NCI-H2029 (cell line): ENCODE measurements at places on chromosomes 3 and 15.

DNA sequence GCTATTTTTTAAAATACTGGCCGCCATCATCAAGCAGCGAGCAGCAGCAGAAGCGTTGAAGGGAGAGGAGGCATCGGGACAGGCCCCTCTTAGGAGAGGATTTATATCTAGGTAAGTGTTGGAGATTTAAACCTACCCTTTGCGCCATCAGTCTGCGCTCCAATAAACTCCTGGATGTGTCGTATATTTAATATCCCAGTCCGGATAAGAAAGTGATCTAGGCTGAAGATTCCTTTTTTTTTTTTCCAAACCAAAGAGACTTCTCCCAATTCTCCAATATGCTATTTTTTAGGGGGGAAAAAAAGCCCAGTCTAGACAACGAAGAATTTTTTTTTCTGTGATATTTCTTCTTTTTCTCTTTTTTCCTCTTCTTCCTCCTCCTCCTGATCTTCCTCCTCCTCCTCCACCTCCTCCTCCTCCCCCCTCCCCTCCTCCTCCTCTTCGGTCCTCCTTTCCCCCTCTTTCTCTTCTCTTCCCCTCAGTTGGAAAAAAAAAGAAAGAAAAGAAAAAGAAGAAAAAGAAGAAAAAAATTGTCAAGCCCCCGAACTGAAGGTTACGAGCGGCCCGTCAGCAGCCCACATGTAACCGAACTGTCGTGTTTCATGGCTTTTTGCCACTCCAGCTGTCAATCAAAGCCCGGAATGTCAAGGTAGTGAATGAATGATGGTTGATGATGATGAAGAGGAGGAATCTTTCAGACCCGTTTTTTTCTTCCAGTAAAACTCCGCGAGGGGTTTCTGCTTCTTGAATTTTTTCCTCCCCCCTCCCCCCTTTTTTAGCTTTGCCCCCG, 835 bp downstream of the MEIS2 start:
- no peak for DNase-seq

GRCh38 chr15:56795502-56795901, 62.2 kb upstream of the ZNF280D start:
- no peak for DNase-seq

DNA sequence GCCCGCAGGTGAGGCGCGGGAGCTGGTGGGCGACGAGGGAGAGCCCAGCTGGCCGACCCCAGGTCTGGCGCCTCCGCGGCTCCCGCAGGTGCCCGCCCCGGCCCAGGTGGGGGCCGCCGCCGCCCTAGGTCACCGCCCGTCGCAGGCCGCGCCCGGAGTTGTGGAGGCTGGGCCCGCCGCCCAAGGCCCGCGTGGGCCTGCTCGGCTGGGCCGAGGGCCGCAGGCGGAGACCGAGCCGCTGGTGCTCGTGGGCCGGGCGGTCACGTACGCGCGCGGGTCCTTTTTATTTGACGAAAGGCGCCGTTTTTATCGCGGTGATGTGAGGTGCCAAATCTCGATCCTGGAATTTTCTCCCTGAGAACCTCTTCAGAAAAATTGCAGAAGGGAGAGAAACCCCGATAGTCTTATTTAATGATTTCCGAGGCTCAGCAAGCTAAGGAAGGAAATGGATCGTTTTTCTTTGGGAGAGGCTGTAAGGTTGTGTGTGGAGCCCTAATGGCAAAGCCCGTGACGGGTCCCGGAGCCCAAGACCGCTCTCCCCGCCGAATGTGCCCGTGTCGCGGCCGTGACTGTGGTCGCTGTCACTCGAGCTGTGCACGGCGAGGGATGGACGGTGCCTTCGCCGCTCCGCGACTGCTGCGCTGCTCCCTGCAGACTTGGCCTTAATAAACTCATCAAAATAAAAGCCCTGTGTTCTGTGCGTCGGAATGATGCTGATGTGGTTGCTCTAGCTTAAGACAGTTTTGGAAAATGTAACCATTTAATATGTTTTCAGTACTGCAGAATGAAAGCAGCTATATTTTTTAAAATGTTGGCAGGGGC, 612 bp downstream of the APPL1 start:
- no peak for DNase-seq

DNA sequence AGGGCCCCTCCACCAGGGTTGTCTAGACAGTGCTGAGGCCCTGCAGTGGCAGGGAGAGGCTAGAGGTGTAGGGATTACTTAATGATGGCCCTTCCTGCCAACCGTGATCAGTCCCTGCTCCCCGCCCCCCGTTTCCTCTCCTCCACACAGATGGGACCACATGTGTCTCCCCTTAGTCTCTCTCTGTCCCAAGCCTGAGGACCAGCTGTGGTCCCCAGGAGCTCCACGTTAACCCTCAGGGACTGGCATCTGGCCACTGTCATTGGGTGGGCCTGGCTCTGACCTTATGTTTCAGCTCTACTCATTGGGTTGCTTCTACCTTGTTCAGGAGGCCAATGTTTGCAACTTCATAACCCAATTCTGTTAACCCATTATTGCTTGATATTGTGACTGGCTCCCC, 6.0 kb upstream of the ALPK3 start:
- DNase-seq = no peak

DNA sequence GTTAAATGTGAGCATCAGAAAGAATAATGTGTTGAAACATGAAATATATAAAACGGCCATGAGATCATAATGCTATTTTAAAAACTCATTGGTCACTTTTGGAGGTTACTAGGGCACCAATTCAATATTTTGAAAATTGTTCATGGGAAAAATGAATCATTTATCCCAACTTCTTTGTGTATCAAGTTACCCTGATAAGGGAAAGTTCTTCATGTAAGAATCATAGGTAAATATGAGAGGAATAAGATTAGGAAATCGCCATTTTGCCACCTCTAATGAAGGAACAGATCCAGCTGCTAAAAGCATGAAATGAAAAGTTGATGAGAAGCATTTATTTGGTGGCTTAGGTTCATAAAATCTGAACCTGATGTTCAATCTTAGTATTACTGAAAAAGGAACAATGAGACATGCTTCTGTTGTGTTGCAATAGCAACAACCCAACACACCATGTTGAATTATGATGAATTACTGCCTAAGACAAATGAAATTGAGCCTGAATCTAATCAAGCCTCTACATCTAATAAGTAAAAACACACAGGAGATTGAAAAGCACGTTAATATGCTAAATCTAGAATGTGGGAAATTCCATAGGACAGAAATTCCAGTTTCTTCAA, 32.5 kb downstream of the ABHD5 start:
- DNase-seq = no peak

DNA sequence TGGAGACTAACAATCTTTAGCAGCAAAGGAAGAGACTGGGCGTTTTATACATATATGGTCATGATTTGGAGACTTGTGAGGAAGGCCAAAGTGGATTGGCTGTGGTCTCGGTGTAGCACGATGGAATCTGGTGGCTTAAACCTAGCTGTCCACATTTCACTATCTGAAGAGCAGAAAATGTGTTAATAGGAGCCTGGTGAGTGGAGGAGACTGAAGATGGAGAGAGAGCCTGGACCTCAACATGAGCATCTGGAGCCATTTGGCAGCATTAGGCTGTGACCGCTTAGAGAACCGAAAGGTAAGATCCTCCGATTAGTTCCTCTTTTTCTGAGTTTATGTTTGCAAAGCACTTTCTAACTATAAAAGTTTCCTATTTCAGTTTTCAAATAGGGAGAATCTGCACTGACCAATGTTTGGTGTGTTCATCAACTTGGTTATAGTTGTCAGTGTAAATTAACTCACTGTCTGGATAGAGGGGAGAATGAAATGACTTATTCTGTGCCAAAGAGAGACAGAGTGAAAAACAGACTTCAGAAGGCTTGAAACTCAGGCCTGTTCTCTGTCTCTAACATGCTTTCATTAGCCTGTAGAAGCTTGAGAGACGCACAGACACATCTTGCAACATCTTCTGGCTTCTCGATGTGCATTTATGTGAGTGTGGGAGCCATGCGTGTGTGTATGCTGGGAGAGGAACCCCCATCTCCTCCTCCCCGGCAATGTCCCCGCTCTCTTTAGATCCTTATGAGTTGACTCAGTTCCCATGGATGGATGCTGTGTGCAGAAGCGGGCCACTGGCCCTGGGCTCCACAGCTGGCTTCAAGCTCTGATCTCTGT, 244.7 kb upstream of the TBL1XR1 start:
- DNase-seq = no peak

GRCh38 chr3:68288085-68288484, 633.7 kb upstream of the SUCLG2 start:
- DNase-seq = no peak

DNA sequence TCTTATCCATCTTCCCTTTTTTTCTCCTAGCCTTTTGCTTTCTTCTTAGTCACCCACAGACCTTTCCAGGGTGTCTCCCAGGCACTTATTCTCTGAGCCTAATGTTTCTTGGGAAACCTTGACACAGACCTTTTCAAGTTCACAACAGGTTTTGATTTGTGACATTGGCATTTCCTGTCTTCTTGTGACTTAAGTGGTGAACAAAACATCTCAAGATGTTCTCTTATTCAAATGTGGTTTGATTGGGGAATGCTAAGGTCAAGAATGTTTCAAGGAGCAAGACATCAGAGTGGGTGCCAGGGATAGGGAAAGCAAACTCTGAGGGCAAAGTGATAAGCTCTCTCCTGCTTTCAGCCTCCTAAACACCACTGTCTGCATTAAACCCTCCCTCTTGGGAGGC, 68.2 kb upstream of the GSK3B start:
- DNase-seq = no peak

- DNase-seq = no peak
Measured at GRCh38 chr15:78598348-78598747, 22.4 kb downstream of the CHRNA3 start.

GRCh38 chr3:146503461-146504202, 34.3 kb upstream of the PLSCR2 start:
- peak; percentile 12 for DNase-seq

- no peak for DNase-seq
Measured at GRCh38 chr15:53193149-53193548, 403.0 kb upstream of the ONECUT1 start.

DNA sequence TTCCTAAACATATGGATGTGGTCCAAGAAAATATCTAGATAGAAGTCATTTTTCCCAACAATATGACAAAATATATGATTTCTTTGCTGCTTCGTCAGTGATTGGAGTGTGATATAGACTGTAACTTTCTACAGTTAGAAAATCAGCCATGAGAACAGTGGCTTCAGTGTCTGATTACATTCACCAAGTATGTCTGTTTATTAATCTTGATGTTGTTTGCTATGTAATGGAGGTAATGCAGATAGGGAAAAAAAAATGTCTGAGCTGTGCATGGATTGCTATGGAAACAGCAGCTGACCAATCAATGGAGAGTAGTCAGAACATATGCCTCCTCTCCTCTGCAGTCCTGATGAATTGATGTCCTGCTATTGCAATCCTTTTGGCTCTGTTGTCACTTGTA, 72.3 kb upstream of the GAP43 start:
- no peak for DNase-seq

DNA sequence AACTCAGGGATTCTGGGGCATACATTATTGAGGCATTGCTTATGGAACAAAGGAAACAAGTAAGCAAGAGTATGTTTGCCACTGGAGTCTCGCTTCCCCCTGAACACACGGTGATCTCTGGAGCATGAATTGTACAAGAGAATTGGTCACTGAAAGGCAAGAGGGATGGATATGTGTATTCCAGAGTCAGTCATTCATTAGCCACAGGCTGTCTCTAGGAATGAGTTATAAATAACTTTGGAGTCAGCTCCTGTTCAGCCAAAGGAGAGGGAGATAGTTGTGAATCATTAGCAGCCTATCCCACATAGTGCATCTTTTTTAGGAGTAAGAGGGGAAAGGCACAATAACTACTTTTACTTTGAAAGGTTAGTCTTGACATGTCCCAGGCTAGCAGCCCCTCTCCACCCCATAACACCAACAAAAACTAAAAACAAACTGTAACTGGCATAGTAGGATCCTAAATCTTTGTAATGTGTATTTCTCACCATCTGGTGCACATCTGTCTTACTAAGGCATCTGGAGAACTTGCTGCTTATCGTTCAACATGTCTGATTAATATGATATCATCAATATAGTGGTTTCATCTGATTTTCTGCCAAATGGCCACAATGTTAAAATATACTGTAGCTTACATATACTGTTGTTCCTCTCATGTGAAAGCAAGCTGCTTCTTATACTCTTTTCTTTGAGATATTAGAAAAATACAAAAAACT, 462.2 kb downstream of the GRM7 start:
- DNase-seq = no peak

DNA sequence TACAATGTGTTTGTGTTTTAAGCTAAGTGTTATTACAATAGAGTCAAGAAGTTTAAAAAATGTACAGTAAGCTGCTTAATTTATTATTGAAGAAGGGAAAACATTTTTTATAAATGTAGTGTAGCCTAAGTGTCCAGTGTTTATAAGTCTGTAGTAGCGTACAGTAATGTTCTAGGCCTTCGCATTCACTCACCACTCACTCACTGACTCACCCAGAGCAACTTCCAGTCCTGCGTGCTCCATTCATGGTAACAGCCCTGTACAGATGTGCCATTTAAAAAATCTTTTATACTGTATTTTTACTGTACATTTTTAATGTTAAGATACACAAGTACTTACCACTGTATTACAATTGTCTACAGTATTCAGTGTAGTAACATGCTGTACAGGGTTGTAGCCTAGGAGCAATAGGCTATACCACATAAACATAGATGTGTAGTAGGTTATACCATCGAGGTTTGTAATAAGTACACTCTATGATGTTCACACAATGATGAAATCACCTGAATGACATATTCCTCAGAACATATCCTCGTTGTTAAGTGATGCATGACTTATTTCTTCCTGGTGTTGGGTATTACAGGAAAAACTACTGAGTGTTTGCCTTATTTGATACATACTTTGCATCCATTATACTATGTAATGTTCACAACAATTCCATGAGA, 156.6 kb upstream of the NUDT16 start:
- no peak for DNase-seq

- DNase-seq = no peak
Measured at GRCh38 chr3:50211930-50212329, 6.9 kb downstream of the SLC38A3 start.

DNA sequence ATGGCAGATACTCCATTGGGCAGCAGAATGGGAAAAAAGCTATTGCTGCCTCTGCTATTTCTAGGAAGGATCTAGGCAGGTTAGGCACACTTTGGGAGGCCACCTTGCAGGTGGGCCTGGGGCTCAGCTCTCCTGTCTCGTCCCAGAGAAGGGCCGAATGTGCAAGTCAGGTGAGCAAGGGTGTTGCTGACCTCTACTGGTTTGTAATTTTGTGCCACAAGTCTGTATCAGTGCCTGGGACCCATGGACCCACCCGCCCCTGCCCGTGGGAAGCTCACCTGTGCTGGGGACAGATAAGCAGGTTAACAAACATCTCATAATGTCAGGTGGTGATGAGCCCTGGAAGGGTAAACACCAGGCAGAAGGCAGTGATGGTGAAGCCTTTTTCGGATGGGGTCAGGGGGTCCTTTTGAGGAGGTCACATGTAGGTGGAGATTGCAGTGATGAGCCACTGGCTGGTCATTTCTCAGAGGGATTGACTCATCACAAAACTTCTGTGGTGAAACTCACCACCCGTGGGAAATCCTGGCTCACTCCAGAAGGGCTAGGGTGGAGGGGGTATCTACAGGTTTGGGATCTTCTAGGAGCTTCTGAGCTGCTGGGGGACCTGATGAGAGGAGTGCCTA, 161.3 kb downstream of the KLF13 start:
- DNase-seq = no peak

GRCh38 chr3:132071043-132071442, 36.2 kb upstream of the CPNE4 start:
- peak; percentile 10 for DNase-seq

- peak; percentile 37 for DNase-seq
Measured at GRCh38 chr15:55846116-55846707, 103.3 kb upstream of the PRTG start.
